ENCODE measurements at places on chromosomes 4 and X.

GRCh38 chr4:31458813-31459212 is 738.6 kb downstream of the PCDH7 start:
- no peak for DNase-seq

DNA sequence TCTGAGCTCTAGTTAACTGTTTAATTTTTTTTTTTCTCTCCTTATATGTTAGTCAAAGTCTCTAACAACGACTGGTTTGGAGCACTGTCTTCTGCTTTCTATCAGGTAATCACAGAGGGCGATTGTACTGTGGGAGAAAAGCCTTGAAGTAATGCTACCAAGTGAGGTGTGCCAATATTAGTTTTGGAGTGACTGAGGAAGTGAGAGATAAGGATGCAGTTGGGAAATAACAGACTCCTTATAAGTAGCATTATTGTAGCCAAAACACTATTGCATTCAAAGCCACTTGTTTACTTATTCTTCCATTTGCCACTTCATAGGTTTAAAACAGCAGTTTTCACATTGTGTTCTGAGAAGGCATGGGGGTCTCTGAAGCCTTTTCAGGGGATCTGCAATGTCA is 79.1 kb upstream of the SLC6A14 start:
- no peak for DNase-seq

DNA sequence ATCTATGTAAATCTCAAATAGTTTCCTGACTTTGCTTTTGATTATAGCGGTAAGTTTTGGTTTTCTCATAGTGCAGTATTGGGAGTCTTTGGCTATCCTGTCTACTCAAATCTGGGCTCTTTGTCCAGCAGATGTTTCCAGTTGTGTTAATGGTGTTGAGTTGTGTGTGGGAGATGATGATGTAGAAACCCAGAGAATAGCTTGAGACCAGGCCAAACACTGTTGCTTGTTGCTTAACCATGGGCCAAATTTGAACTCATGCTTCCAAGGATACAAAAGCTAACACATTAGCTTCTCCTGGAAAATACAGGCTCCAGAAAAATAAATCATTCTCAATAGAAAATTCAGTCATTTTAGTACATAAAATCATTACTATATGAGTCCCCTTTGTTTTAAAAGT is 82.6 kb upstream of the GYPA start:
- DNase-seq, result no peak

GRCh38 chr4:128155231-128155855 is 94.2 kb downstream of the LARP1B start:
- DNase-seq, result no peak

GRCh38 chrX:150958177-150958576 is 25.0 kb upstream of the HMGB3 start:
- no peak for DNase-seq

- DNase-seq, result no peak
These were observed 4.4 kb downstream of the SOD3 start for GRCh38 chr4:24799544-24800324.

DNA sequence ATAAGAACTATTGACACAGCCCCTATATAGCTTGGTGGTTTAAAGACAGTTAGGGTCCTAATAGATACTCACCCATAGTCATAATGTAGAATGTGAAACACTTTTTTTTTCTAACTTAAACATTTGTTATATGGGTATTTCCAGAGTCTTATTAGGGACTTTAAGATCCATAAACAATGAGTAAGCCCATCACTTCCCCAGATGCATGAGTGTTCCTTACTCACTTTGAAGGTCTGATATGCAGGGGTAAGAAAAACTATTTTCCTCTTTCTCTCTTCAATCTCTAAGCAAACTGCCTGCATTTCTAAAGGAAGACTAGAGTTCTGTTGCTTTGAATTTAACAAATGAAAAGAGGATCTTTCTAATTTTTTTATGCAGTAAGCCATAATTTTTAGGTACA is 443.6 kb upstream of the PITX2 start:
- no peak for DNase-seq

- DNase-seq, result no peak
These were observed 15.6 kb upstream of the ASMTL start for GRCh38 chrX:1468250-1468772.

DNA sequence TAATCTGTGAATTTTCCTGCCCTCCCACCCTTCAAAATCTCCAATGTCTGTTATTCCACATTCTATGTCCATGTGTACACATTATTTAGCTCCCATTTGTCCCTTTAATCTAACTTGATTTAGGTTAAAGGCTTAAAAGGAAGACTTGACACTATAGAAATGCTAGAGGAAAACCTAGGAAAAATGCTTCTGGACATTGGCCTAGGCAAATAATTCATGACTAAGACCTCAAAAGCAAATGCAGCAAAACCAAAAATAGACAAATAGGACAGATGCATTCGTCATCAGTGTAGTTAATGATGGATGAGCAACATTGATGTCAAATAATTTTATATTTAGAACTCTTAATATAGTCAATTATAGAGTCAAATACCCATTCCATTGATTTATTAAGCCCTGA is 36.9 kb downstream of the INTU start:
- DNase-seq, result no peak

- DNase-seq, result no peak
These were observed 329.2 kb downstream of the ARHGAP10 start for GRCh38 chr4:148061141-148061481.

GRCh38 chr4:101037938-101038413 is 309.4 kb downstream of the PPP3CA start:
- no peak for DNase-seq

DNA sequence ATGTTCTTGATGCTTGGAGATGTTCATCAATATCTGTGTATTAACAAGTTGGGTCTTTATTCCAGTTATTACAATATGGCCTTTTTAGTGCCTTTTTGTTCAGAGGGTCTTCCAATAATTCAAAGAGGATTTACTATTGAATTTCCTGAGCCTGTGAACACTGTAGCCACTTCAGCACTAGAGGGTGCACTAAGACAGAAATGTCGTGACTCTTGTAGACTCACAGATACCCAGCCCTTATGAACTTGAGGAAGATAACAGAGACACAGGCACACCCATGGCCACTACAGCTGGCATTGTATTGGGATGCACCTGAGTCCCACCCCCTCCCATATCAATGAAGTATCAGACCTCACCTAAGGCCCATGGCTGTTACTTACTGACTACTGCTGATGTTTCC is 54.4 kb upstream of the ACTRT1 start:
- no peak for DNase-seq

DNA sequence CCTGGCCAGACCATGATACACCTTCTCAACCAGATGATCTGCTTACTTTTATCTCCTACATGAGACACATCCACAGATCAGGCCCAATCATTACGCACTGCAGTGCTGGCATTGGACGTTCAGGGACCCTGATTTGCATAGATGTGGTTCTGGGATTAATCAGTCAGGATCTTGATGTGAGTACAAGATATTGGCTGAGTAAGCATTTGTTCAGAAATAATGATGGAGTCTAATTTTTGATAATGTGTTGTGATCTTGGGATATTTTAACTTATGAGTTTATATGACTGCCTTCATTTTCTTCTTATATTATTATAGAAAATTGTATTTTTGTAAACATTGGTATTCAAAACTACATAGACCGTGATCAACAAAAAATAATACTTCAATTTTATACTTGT is 39.4 kb downstream of the SLC10A6 start:
- DNase-seq, result no peak

DNA sequence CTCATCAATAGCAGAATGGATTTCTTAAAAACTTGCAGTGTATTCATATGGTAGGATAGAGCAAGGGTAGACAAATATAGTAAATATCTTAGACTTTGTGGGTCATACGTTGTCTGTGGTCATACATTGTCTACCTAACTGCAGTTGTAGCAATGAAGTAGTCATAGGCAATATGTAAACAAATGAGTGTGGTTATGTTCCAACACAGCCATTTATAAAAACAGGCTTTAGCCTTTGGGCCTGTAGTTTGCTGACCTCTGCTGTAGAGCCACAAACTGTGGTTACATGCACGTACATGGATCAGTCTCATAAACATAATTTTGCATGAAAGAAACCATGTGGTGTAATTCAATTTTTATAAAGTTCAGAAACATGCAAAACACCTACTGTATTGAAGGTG is 98.9 kb downstream of the LARP1B start:
- DNase-seq, result no peak

DNA sequence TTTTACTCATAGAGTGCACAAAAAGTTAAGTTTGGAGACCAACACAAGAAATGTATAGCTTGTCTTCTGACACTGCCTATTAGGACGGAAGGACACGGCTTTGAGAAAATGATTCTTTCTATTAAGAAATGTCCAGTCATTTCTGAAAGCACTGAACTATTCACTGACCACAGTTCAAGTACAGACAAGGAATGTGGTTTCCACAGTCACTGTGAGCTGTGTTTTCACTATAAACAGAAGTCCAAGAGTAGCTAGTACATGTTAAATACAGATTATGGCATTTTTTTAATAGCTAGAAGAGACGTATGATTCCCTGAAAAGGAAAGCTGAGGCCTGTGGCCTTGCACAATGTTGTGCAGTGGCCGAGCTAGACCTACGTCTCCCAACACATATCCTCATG is 115.1 kb upstream of the GPM6A start:
- DNase-seq, result no peak

GRCh38 chrX:11557120-11557519 is 108.6 kb downstream of the ARHGAP6 start:
- DNase-seq, result no peak

DNA sequence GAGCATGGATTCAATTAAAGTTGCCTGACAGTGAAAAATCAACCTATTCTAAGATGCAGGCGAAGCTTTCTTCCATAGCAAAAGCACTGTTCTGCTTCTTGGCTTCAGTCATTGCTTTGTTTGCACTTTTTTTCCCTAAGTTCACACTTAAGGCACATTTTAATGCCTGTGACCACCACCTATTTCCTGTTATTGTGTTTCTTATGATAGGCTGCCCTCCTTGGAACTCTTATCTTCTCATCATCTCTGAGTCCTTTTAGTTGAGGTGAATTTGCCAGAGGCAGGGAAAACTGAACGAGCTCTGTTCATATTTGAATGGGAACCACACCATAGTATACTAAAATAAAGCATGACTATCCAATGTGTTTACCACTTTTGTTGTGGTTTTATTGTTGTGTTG is 119.8 kb downstream of the SPCS3 start:
- DNase-seq, result no peak

- DNase-seq, result no peak
These were observed 123.4 kb downstream of the AMELX start for GRCh38 chrX:11416600-11416999.

DNA sequence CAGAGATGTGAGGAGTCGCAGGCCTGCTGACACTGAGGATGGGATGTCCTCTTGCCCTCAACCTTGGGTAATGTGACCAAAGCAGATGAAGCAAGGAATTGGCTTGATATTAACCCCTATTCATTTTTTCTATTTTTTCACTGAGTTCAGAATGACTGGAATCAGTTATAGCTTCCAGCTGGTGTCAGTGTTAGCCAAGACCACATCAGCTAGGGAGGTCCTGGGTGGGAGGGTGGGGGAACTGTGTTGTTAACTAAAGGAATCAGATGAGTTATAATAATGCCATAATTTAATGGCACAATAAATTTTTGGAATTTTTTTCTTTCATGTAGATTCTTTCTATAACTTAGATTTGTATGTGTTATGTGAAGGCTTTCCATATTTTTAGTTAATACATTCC is 91.9 kb downstream of the EGF start:
- no peak for DNase-seq

GRCh38 chrX:15376956-15377355 is 7.3 kb downstream of the VEGFD start:
- DNase-seq, result no peak

- DNase-seq, result no peak
These were observed 30.0 kb upstream of the GTPBP6 start for GRCh38 chrX:348461-349117.

DNA sequence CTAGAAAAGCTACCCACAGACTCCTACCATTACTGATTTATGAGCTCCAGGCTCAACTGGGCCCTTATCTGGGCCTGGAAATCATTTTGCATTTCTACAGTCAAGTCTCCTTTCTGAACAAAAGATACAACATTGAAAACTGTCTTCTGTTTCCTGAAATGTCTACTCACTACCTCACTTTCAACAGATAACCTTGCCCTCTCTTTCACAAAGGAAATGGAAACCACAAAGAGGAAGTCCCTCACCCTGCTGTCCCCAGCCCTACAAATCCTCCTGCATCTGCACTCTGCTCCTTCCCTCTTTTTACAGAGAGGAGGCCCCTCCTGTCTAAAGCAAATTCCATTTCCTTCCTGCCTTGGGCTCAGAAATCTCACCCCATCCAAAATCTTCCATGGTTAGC is 24.8 kb upstream of the CYBB start:
- DNase-seq, result no peak

DNA sequence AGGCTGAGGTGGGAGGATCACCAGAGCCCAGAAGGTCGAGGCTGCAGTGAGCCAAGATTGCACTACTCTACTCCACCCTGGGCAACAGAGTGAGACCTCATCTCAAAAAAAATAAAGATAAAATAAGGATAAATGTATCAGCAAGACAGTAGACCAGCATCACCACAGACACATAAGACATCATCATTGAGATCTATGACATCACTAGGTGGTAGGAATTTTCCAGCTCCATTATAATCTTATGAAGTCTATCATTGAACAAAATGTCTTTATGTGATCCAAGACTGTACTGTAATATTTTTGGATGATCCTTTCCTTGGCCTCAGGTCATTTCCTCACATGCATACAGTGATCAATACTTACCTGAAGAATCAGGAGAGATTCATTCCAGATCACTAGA is 8.3 kb upstream of the FAM200B start:
- DNase-seq, result no peak

DNA sequence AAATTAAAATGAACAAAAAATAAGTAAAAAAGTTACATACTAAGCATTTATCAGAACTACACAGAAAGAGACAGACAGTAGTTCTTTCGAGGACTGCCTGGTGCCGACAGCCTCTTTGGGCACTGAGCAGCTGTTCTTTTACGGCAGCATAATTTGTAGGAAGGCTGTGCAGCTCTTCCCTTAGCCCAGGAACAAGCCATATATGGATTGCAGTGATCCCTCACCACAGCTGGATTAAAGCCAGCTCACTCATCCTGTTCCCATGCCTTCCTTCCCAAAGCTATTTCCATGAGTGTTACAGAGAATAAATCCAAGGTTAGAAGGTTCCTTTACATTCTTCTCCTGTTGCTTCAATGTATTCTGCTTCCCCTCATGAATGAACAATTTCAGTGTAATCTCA is 71.7 kb downstream of the DDX60L start:
- peak; percentile 66 for DNase-seq

Data from HS-27A (cell line).